ENCODE measurements at places on chromosomes 12 and 14.

- DNase-seq: no peak
Measured at GRCh38 chr12:82714427-82714826, 27.7 kb downstream of the TMTC2 start.

DNA sequence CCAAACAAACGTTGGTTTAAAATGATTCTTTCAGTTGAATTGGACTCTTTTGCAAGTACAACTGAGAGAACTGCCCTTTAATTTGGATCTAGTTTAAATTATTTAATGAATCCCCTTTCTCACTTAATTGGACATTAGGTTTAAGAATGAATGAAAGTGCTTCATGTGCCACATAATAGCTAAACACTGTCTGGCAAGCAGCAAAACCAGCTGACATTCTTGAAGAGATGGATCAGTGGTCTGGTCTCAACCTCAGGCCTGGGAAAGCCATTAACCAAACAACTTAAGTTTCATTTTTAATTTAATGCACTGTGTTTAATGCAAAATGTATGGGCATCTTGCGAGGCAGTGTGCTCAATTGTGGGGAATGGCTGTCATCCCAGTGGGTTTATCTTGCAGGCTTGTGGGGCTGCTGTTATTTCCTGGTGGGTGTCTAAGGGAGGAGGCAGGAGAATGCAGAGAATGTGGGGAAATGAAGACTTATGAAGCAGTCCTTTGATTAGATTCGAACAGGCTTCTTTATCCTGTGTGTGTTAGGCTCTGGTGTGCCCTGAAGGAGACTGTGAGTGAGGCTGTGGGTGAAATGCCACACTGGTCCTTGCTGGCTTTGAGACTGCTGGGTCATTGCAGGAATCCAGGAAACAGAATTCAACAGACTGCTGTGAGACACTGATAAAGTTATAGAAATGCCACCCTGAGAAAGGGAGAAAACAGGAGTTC is 144.1 kb upstream of the PELI2 start:
- DNase-seq: no peak

DNA sequence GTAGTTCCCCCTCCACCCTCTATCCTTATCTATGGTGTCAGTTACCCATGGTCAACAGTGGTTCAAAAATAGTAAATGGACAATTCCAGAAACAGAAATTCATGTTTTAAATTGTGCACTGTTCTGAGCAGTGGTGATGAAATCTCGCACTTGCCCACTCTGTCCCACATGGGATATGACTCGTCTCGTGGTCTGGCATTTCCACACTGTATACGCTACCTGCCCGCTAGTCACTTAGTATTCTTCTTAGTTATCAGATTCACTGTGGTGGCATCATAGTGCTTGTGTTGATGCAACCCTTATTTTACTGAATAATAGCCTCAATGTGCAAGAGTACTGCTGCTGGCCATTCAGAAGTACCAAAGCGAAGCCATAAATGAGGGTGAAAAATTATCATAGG is 507.0 kb downstream of the SNAPC1 start:
- DNase-seq: no peak

DNA sequence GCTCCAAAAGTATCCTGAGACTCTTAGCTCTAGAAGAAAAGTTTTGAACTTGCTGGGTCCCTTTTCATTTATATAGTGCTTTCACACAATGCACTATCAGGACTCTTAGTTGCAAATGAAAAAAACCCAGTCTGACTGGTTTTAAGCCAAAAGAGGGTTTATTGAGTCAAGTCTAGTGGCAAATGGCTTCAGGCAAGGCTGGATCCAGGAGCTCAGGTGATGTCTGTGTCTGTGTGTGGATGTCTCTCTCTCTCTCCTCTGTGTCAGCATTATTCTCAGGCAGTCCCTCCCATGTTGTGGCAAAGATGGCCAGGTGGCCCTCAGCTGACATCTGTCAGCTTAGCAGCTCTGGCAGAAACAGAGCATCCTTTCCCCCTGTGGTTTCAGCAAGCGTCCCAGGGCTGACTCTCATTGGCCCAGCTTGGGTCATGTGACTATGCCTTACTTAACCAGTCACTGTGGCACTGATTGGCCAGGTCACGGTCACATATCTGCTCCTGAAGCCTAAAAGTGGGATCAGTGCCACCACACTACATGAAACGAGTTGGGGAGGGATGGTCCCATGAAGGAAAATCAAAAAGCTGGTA is 6.2 kb downstream of the TMEM120B start:
- no peak for DNase-seq

GRCh38 chr12:55929306-55929791 is 1.6 kb upstream of the DGKA start:
- DNase-seq: no peak

- DNase-seq: no peak
Measured at GRCh38 chr12:127485528-127485927, 781.4 kb upstream of the TMEM132C start.

Measured in right renal pelvis (tissue), 4 donors.